ENCODE measurements at places on chromosomes 6 and 20. TPM values are rescaled to one million over a fixed set of nuclear protein-coding genes. Genes with fewer than 3 reads are reported as not detected.

The CCDC170 gene
- not detected for total RNA-seq

The ELOVL4 gene
- total RNA-seq: 1.6 TPM

The PKIB gene
- 28.0 TPM for total RNA-seq

The ADAT2 gene
- 5.1 TPM for total RNA-seq

The BPIFB2 gene
- not detected for total RNA-seq

The NFKBIL1 gene
- total RNA-seq: 46.9 TPM

The GDAP1L1 gene
- not detected for total RNA-seq

The FOXA2 gene
- 14.4 TPM for total RNA-seq

The SSTR4 gene
- total RNA-seq: not detected

The CLPSL2 gene
- total RNA-seq: not detected

The FKBP5 gene
- 12.4 TPM for total RNA-seq

The CASS4 gene
- total RNA-seq: 0.04 TPM

The EPB41L1 gene
- total RNA-seq: 48.2 TPM

The ALDH8A1 gene
- 1.9 TPM for total RNA-seq

The HAO1 gene
- total RNA-seq: not detected

The WFDC2 gene
- total RNA-seq: not detected

The TTLL9 gene
- total RNA-seq: not detected

The TCP11 gene
- total RNA-seq: 1.7 TPM

The IMPG1 gene
- total RNA-seq: not detected

The CHMP4B gene
- total RNA-seq: 91.1 TPM

The WFDC5 gene
- total RNA-seq: not detected

The C6orf163 gene
- total RNA-seq: 0.62 TPM

The NHLRC1 gene
- total RNA-seq: 1.3 TPM

The FRK gene
- 0.46 TPM for total RNA-seq

The MYMX gene
- total RNA-seq: not detected

The CST2 gene
- total RNA-seq: not detected

The CST1 gene
- 0.92 TPM for total RNA-seq

The CDC5L gene
- 23.0 TPM for total RNA-seq

The EPPIN gene
- total RNA-seq: not detected

The IL17A gene
- total RNA-seq: not detected

The KIF6 gene
- not detected for total RNA-seq

The WFDC6 gene
- total RNA-seq: not detected

The JAG1 gene
- total RNA-seq: 176 TPM

The TENT5A gene
- 6.4 TPM for total RNA-seq

The CCDC28A gene
- 8.5 TPM for total RNA-seq

The POFUT1 gene
- 56.3 TPM for total RNA-seq

The SLC17A1 gene
- total RNA-seq: not detected

The OR2H1 gene
- total RNA-seq: not detected

The GMPR gene
- 5.0 TPM for total RNA-seq

The DCDC2 gene
- 0.11 TPM for total RNA-seq

The COX7A2 gene
- 172 TPM for total RNA-seq

The RAET1L gene
- total RNA-seq: 1.1 TPM

The STMND1 gene
- not detected for total RNA-seq

The PMEPA1 gene
- 21.9 TPM for total RNA-seq

The F13A1 gene
- not detected for total RNA-seq

The GGTLC1 gene
- total RNA-seq: not detected

Measured in PC-3 (cell line).